Pulmonary artery endothelial cell (primary cell): ENCODE measurements at places on chromosomes 12 and 14. TPM values are rescaled to one million over a fixed set of nuclear protein-coding genes. Genes with fewer than 3 reads are reported as not detected.

The FGF6 gene
- not detected in 2 replicates for total RNA-seq

The ESR2 gene
- 0.13 and 0.99 TPM in 2 replicates for total RNA-seq

The MMP19 gene
- total RNA-seq: 0.42 and 0.46 TPM in 2 replicates

The MYF6 gene
- not detected in 2 replicates for total RNA-seq

The HOXC6 gene
- total RNA-seq: not detected in 2 replicates

The USP15 gene
- 69.1 and 80.0 TPM in 2 replicates for total RNA-seq

The BDKRB1 gene
- total RNA-seq: not detected in 2 replicates

The CPNE6 gene
- total RNA-seq: not detected in 2 replicates

The DPPA3 gene
- total RNA-seq: not detected in 2 replicates

The FGF23 gene
- not detected in 2 replicates for total RNA-seq

The CCDC177 gene
- total RNA-seq: not detected in 2 replicates

The RERG gene
- total RNA-seq: 0.13 TPM in 1 of 2 replicates, not detected in the other

The IFNG-AS1 gene
- total RNA-seq: not detected in 2 replicates

The PNP gene
- 219 and 286 TPM in 2 replicates for total RNA-seq

The SRRM4 gene
- not detected in 2 replicates for total RNA-seq

The CMKLR1 gene
- 0.13 TPM in 1 of 2 replicates, not detected in the other for total RNA-seq

The ACVR1B gene
- total RNA-seq: 20.5 and 23.6 TPM in 2 replicates

The NUP37 gene
- total RNA-seq: 40.4 and 54.8 TPM in 2 replicates

The TMEM121 gene
- total RNA-seq: 8.4 and 15.6 TPM in 2 replicates

The GSG1 gene
- not detected in 2 replicates for total RNA-seq

The CHGA gene
- total RNA-seq: not detected in 2 replicates

The PNMA1 gene
- 25.3 and 25.5 TPM in 2 replicates for total RNA-seq

The TAS2R14 gene
- 0.92 and 1.4 TPM in 2 replicates for total RNA-seq

The SPRING1 gene
- 28.7 and 42.8 TPM in 2 replicates for total RNA-seq

The PTPN21 gene
- 4.7 and 7.9 TPM in 2 replicates for total RNA-seq

The MYF5 gene
- total RNA-seq: not detected in 2 replicates

The GDF3 gene
- total RNA-seq: 0.13 TPM in 1 of 2 replicates, not detected in the other

The CD4 gene
- total RNA-seq: 0.07 TPM in 1 of 2 replicates, not detected in the other

The CBX5 gene
- total RNA-seq: 36.4 and 42.9 TPM in 2 replicates

The KRT72 gene
- not detected in 2 replicates for total RNA-seq

The PGF gene
- 209 and 564 TPM in 2 replicates for total RNA-seq
